Camera-type eye (tissue), 1 donor: ENCODE measurements at places on chromosomes 11 and 22. TPM values are rescaled to one million over a fixed set of nuclear protein-coding genes. Genes with fewer than 3 reads are reported as not detected.

Gene MRGPRF
- 14.6 TPM for total RNA-seq

Gene TMEM86A
- 7.3 TPM for total RNA-seq

Gene JHY
- 6.2 TPM for total RNA-seq

Gene SOX10
- total RNA-seq = 14.1 TPM

Gene MMP13
- total RNA-seq = not detected

Gene MS4A4E
- total RNA-seq = 0.49 TPM

Gene POTEH
- not detected for total RNA-seq

Gene NRXN2
- total RNA-seq = 83.9 TPM

Gene CRYBB3
- 325 TPM for total RNA-seq

Gene AGBL2
- 4.2 TPM for total RNA-seq

Gene GP1BB
- total RNA-seq = 6.6 TPM

Gene POU2AF1
- total RNA-seq = not detected

Gene PKP3
- 5.5 TPM for total RNA-seq

Gene SCO2
- not detected for total RNA-seq

Gene FGF4
- not detected for total RNA-seq

Gene PRG2
- total RNA-seq = not detected

Gene GUCY1A2
- total RNA-seq = 55.1 TPM

Gene MMP20
- 0.16 TPM for total RNA-seq

Gene MMP8
- not detected for total RNA-seq

Gene IGLL1
- total RNA-seq = not detected

Gene SCGB1A1
- not detected for total RNA-seq

Gene FAM83F
- total RNA-seq = 3.4 TPM

Gene CNTF
- 1.8 TPM for total RNA-seq

Gene DUSP8
- total RNA-seq = 10.9 TPM

Gene SULT4A1
- total RNA-seq = 10.0 TPM

Gene PRDX5
- total RNA-seq = 121 TPM

Gene FJX1
- total RNA-seq = 29.5 TPM

Gene KRTAP5-8
- not detected for total RNA-seq

Gene MMP7
- total RNA-seq = 9.1 TPM

Gene PANX3
- not detected for total RNA-seq

Gene OR8D1
- total RNA-seq = not detected

Gene SPON1
- 135 TPM for total RNA-seq

Gene C11orf86
- total RNA-seq = not detected

Gene EFCAB6
- total RNA-seq = 15.9 TPM

Gene CHRM1
- 0.71 TPM for total RNA-seq

Gene OR51E2
- total RNA-seq = 2.1 TPM

Gene APOBEC3H
- total RNA-seq = not detected

Gene RNF26
- 10.6 TPM for total RNA-seq

Gene IL10RA
- total RNA-seq = 4.2 TPM

Gene PKNOX2
- total RNA-seq = 9.7 TPM

Gene PLXNB2
- total RNA-seq = 169 TPM

Gene THY1
- 37.3 TPM for total RNA-seq

Gene STK33
- 36.1 TPM for total RNA-seq

Gene PRODH
- 14.6 TPM for total RNA-seq

Gene PIWIL4
- total RNA-seq = 13.1 TPM

Gene APOA4
- not detected for total RNA-seq

Gene C1QTNF4
- total RNA-seq = 18.5 TPM

Gene LARGE2
- 3.8 TPM for total RNA-seq

Gene FIBIN
- 22.3 TPM for total RNA-seq

Gene SCGB1C1
- total RNA-seq = not detected
